ENCODE measurements at places on chromosomes 6 and 20.
A peak's percentile ranks its signal among the peaks of the same experiment; 100 is the strongest.

DNA sequence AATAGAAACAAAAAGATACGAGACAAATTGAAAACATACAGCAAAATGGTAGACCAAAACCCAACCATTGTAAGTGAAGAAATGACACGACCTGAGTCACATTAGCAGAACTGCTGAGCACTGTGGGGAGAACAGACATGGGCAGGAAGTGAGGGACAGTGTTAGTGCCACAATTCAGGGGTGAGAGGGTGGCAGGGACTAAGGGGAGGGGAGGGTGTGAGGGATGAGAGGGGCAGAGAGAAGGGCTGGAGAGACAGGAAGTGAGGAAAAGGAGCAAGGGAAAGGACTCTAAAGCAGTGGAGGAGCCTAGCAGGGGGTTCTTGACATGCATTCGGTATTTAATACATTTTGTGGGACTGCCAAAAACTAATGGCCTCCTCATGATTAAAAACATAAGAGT, 45.0 kb upstream of the TRIM26 start:
- DNase-seq, result no peak

GRCh38 chr6:53984163-53984562, 127.1 kb upstream of the MLIP start:
- no peak for DNase-seq

- DNase-seq, result peak; percentile 75
These were observed 25.3 kb upstream of the SLCO4A1 start for GRCh38 chr20:62616728-62617621.

DNA sequence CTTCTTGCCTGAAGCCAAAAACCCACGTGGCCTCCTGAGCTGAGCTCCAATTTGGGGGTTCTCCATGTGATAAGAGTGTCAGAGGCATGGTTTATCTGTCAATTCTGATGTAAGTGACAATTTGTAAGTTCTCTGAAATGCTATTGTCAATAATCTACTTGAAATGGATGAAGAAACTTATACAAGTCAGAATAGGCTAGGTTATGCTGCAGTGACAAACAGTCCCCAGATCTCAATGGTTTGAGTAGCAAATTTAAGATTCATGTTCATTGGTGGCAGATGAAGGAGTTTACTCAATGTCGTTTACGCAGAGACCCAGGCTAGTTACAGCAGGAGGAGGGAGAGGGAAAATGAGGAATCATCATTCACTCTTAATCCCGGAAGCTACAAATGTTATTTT, 352.4 kb downstream of the KIF16B start:
- no peak for DNase-seq

DNA sequence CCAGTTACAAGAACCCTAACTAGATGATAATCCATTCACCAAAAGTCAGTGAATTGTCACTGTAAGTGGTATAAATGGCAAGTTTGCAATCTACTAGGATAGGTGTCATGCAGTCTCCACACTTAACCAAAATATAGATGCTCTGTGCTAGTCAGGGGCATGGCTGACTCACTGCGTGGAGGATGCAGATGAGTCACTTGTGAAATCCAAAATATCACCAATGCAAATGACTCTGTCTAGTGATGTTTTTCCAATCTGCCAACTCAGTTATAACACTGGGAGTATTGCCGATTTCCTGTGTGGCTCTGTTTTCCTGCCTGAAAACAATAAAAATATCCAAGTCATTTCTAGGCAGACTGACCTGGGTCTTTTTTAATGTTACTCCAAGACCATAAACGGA, 47.8 kb upstream of the NRSN1 start:
- DNase-seq, result no peak

DNA sequence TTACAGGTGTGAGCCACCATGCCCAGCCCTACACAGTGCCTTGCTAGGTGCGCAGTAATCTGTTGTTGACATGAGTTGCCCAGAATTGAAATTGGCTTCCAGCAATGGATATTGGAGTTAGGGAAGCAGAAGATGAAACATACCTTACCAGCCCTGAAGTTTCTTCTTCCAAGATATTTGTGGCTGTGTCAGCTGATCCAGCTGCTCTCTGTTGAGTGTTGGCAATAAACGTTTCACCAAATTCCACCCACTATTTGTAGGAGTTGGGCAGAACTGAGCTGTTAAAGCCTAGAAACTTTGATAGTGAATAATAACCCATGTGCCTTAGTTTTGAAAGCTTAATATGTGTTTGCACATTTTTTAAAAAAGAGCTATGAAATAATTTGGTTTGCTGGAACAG, 218.2 kb upstream of the SNX9 start:
- DNase-seq, result no peak

GRCh38 chr6:143325379-143326140, 124.9 kb downstream of the ADAT2 start:
- DNase-seq, result no peak

DNA sequence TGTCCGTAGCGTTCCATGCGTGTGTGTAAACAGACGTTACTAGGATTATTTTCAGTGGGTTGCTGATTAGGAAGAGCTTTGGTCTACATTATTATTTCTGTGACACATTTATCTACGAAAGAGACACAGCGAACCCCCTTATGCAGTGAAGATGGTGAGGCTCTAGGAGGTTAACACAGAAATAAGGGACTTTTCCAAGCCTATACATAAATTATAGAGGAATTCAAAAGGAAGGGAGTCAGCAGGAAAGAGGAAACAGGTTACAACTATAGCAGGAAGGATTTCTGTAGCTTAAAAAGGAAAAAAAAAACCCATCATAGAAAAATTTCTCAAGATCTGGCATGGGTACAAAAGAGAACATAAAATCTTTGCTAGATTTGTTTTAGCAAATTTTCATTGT, 12.9 kb upstream of the RPS6KA2 start:
- no peak for DNase-seq

- no peak for DNase-seq
These were observed 82.4 kb downstream of the RTN4IP1 start for GRCh38 chr6:106546691-106547414.

DNA sequence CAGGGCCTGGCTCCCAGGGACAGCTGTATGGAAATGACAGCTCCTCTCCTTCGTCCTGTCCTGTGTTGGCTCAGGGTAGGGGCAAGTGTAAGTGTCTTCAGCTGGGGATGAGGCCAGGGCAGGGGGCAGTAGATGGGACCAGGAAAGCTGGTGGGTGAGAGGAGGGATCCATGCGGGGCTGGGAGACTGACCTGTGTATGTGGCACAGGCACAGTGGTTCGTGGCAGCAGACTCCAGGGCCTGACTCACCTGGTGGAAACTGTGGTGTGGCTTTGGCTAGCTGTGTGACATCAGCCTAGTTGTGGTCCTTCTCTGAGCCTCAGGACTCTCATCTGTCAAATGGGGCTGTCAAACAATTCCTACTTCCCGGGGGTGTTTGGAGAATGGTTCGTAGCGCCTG, 13.7 kb upstream of the SCRT2 start:
- DNase-seq, result no peak

DNA sequence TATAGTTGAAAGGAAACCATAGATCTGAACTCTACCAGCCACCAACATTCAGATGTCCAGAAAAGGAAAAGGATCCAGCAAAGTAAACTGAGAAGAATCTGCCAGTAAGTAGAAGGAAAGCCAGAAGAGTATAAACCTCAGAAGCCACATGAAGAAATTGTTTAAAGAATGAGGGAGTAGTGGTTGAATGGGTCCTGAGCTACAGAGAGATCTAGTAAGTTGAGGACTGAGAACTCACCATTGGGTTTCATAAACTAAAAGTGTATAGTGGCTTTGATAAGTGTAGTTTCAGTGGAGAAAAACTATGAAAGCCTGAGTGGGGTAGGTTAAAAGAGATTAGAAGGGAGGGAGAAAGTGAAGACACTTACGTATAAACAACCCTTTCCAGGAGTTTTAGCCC, 32.0 kb upstream of the SUMO4 start:
- DNase-seq, result no peak

GRCh38 chr6:64985726-64986125, 721.3 kb downstream of the EYS start:
- DNase-seq, result no peak

All from activated naive CD4-positive, alpha-beta T cell treated with anti-CD3 and anti-CD28 coated beads, Interleukin-2, amount 50 U/mL, for 16 hours (primary cell).